NB4 (cell line): ENCODE measurements at places on chromosomes 2 and 18.

GRCh38 chr2:31270822-31271231 lies 36.9 kb downstream of the EHD3 start:
- no peak for DNase-seq

GRCh38 chr2:160252278-160252887 lies 52.3 kb upstream of the ITGB6 start:
- DNase-seq = peak; percentile 57

GRCh38 chr2:170530284-170530745 lies 184.8 kb upstream of the SP5 start:
- DNase-seq = no peak

- DNase-seq = no peak
These were observed 25.2 kb upstream of the GPR39 start for GRCh38 chr2:132391378-132391777.

GRCh38 chr2:84386336-84387040 lies 72.6 kb downstream of the SUCLG1 start:
- no peak for DNase-seq

- DNase-seq = no peak
These were observed 15.2 kb downstream of the NFATC1 start for GRCh38 chr18:79410731-79411613.

DNA sequence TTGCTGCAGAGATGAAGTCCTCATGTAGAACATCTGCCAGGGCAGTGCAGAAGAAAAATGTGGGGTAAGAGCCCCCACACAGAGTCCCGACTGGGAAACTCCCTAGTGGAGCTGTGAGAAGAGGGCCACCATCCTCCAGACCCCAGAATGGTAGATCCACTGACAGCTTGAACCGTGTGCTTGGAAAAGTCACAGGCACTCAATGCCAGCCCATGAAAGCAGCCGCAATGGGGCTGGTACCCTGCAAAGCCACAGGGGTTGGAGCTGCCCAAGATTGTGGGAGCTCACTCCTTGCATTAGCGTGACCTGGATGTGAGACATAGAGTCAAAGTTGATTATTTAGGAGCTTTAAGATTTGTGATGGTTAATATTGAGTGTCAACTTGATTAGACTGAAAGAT lies 197.8 kb downstream of the CCDC102B start:
- no peak for DNase-seq

DNA sequence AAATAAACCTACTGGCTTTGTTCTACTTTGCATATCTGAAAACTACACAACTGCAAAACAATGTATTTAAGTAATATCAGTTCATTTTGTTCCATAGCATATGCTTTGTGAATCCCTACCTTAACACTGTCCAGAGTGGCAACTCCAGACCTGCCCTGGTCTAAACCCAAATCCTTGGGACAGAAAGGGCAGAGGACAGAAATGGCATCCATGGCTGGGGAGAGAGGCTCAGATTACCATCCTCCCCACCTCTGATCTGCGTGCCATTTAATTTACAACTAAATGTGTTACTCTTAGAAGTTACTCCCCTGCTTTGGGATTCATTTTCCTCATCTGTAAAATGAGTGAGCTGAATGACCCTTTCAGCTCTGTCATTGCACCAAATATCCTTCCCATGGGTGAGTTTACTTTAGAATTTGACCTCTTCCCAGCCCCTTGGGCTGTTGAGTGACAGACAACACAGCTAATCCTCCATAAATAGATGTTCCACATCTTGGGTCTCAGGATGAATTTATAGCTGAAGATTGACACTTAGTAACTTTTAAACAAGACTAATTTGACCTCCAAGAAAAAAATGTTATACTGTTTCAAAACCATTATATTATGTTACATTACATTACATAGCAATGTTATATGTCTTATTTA lies 20.1 kb upstream of the NEB start:
- DNase-seq = no peak

GRCh38 chr2:52312486-52312885 lies 1280.6 kb upstream of the NRXN1 start:
- no peak for DNase-seq

- no peak for DNase-seq
These were observed 53.4 kb downstream of the ZNF638 start for GRCh38 chr2:71385012-71385411.

DNA sequence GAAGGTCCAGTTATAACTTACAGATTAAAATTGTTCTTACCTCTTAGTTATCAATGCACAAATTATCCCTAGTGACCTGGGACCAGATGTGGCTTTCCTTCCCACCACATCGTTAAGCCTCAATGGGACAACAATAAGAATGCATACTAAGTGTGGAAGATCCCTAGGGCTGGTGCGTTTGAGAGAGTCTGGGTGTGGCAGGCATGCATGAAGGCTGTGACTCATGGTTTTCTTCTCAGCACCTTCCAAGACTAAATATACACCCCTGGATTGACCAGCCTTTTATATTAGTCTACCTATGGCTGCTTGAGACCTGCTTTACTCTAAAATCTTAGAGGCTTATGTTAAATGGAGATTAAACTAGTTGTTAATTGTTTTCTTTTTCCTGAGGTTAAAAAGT lies 261.7 kb upstream of the SLC14A2 start:
- no peak for DNase-seq

- no peak for DNase-seq
These were observed 47.1 kb upstream of the ASB18 start for GRCh38 chr2:236311286-236311685.

GRCh38 chr2:43217228-43218154 lies 8.9 kb downstream of the ZFP36L2 start:
- peak; percentile 68 for DNase-seq

DNA sequence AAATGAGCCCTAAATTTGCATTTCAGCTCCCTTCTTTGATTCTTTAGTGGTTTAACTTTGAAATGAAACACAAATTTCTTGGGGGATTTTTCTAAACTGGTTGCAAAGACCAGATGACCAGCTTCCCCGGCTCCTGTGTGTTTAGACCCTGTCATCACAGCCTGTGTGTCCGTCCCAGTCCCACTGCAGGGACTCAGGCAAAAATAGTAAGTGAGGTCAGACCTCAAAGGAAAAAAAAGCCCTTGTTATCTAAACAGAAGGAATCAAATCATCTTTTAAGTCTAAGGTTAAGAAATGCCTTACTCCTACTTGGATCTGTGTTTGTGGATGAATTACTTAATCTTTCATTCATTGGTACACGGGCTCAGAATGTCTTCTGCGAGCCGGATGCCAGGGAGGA lies 423.7 kb downstream of the LPIN1 start:
- no peak for DNase-seq

DNA sequence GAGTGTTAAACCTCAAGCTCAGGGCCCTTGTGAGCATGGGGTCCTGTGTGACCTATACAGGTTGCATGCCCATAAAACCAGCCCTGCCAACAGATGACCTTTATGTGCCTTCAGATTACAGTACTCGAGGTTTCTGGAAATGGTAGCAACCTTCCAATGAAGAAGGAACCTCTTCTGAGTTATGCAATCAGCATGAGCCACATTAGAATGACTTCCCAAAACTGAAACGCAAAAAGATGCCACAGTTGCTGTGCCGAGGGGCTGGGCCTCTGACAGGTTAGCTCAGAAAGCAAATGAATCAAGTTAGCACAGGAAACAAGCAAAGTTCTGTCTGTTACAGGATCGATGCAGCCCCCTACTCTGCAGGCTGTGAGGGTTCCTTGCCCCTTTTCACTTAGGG lies 37.7 kb downstream of the TGFA start:
- DNase-seq = peak; percentile 90

- DNase-seq = peak; percentile 52
These were observed 24.3 kb downstream of the GALNT1 start for GRCh38 chr18:35605686-35606417.

GRCh38 chr2:60522462-60522861 lies 31.0 kb downstream of the BCL11A start:
- DNase-seq = no peak

- DNase-seq = no peak
These were observed 1.1 kb upstream of the KDM3A start for GRCh38 chr2:86439879-86440630.

DNA sequence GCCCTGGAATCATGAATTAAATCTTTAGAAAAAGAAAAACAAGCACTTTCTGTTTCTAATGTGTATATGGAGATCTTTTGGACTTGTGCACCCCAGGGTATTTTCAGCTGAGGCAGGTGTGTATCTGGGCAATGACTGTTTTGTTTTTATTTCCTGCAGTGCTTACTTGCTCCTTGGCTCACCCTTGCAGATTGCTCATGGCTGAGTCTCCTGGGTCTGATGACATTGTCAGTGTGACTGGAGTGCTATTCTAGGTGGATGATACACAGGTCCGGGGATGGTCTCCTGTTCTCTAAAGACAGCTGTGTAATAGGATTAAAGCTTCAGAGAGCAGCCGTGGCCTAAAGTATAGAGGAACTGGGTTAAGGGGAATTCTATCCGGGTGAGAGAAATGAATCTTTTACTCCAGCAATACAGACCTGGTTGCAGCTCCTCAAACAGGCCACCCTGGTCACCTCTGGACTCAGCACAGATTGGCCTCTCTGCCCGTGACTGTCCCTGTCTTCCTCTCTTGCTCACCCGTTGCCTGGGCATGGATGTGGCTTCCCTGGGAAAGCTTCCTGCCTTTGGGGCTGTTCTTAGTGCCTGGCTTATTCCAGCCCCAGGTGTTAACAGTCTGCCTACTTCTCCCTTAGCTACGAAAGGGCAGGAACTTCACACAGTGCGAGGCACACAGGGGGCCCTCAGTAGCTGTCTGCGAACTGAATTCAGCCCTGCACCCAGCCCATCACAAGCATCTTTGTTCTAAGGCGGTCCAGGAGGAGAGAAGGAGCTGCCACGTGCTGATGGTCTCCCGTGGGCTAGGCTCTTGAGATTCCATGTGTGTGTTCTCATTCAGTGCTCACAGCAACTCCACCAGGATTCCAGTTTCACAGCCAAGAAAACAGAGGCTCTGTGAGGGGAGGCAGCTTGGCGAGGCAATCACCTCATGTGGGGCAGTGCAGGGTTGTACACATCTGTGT lies 84.3 kb downstream of the ACOXL start:
- no peak for DNase-seq

- no peak for DNase-seq
These were observed 241.1 kb upstream of the VWC2L start for GRCh38 chr2:214169736-214170135.

- no peak for DNase-seq
These were observed 16.0 kb upstream of the ACTR3 start for GRCh38 chr2:113873867-113874266.

- peak; percentile 85 for DNase-seq
These were observed 95.8 kb downstream of the SLC25A12 start for GRCh38 chr2:171798156-171798820.

DNA sequence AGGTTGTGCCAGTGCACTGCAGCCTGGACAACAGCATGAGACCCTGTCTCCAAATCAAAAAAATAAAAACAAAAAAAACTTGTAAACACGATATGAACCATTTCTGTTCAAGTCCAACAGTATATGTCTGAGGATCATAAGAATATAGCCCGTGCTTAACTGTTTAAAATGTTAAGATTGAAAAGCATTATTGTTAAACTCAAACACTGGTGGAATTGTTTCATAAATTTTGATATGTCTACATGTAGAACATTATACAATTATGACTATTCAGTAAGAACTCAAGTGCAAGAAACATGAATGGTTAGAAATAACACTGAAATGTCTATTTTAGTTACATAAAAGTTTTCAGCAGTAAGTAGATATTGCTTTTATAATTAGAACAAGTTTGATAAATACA lies 29.7 kb downstream of the PPIG start:
- DNase-seq = no peak

- DNase-seq = peak; percentile 97
These were observed 68.1 kb upstream of the PELI1 start for GRCh38 chr2:64212346-64212745.

GRCh38 chr2:63742580-63742976 lies 99.1 kb upstream of the UGP2 start:
- no peak for DNase-seq

DNA sequence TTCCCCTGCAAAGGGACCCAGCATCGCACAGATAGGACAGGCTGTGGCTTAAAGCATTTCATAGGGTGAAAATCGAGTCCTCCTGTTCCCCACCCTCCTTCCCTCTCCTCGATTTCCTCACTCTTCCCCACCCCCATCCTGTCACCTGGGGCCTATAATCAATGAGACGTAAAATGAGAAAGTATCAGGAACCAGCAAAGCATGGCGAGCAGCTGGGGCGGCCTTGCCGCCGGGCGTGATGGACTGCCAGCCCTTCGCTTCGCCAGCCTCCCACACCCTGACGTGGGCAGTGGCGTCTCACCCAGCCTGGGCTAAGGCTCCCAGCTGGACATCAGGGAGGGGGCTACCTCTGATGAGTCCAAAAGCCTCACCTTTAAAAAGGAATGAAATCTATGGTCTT lies 11.1 kb downstream of the SLC30A3 start:
- DNase-seq = no peak

GRCh38 chr2:36993841-36994620 lies 27.7 kb upstream of the STRN start:
- DNase-seq = no peak

DNA sequence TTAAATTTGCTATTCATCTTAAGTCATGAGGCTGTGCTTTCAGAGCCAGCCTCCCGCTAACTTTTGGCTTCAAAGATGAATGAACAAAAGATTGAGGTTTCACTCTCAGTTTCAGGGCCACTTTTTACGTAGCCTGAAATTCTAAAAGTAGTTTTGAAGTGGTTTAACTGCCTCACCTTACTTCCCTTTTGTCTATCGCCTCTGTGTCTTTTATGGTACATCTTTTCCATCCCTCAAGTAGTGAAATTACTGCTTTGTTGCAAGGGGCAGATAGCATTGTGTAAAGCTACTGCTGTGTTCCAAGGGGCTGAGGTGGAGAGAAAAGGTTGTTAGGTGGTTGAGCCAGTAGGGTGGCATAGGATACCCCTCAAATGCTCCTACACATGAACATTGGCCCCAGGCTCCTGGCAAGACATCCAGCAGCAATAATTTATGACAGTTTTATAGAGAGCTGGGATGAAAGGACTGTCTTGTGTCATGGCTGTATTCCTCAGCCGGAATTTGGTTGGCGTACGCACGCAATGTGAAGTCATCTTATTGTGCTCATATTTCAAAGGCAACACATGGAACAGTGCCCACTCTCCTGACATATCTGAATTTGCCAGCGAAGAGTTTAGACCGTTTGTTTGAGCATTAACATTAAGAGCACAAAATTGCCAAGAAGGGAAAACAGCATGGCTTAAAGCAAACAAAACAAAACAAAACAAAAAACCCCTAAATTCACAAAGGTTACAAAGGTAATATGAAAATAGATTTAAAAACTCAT lies 32.2 kb downstream of the QPCT start:
- peak; percentile 15 for DNase-seq

DNA sequence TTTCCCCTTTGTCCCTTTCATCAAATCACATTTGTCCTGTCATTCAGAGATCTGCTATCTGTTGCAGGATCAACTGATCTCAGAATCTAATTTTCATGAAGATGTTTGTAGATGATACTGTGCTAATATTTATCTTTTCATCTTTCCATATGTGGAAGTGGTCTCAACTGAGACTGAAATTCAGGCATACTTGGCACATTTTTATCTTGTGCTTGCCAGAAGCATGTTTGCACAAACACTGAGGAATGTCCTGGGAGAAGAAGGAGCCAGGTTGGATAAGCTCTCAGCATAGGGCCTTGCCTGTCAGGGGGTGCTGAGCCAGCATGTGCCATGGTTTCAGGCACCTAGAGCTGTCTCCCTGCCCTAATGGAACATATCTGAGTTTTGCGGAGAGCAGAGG lies 24.5 kb upstream of the MMADHC start:
- DNase-seq = no peak

DNA sequence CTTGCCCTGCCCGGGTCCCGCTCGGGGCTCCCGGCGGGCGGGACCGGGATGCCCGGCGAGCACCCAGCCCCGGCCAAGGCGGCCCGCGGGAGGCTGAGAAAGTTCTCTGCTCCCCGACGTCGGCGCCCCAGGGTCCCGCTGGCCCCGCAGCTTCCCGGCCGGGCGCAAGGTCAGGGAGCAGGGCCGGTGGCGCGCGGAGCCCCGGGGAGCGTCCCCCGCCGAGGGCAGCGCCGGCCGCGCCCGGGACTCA lies 331 bp downstream of the SERPINE2 start:
- no peak for DNase-seq
